GM23338 (cell line): ENCODE measurements at places on chromosomes 4 and X. TPM values are rescaled to one million over a fixed set of nuclear protein-coding genes. Genes with fewer than 3 reads are reported as not detected.

Gene SRPK3
- total RNA-seq: 0.23 TPM in 1 of 2 replicates, not detected in the other

- H3K36me3 ChIP-seq: no peaks in the 10 kb centered on the region
- no peaks in the 10 kb centered on the region for H3K4me1 ChIP-seq
- H3K27me3 ChIP-seq: no peaks in the 10 kb centered on the region
- no peak for DNase-seq
- no peak overlapping the region for H3K27ac ChIP-seq
- no peak overlapping the region for H3K4me3 ChIP-seq
These were observed 52.6 kb downstream of the ZFYVE28 start for GRCh38 chr4:2365913-2366210.

Gene CCDC120
- total RNA-seq: 6.8 and 9.9 TPM in 2 replicates

DNA sequence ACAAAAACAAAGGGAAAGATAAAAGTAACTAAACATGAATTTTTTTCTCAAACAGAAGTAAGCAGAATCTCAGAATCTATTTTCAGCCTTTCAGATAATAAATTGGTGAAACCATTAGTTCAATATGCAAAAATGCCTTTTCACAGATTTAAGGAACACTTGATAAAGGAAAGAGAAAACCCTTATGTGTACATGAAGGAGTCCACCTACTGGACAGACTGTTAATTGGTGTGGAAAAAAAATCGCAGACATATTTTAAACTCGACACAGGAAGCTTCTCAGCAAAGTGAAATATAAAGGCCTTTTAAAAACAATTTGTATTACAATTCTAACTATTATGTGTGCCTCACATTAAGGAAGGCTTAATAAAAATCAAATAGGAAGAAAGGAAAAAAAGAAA is 22.3 kb downstream of the COX7B2 start:
- H3K27me3 ChIP-seq: no peaks in the 10 kb centered on the region
- no peaks in the 10 kb centered on the region for H3K36me3 ChIP-seq
- DNase-seq: no peak
- no peak overlapping the region for H3K27ac ChIP-seq
- H3K4me1 ChIP-seq: no peaks in the 10 kb centered on the region
